ENCODE measurements at places on chromosomes 2 and 18.

DNA sequence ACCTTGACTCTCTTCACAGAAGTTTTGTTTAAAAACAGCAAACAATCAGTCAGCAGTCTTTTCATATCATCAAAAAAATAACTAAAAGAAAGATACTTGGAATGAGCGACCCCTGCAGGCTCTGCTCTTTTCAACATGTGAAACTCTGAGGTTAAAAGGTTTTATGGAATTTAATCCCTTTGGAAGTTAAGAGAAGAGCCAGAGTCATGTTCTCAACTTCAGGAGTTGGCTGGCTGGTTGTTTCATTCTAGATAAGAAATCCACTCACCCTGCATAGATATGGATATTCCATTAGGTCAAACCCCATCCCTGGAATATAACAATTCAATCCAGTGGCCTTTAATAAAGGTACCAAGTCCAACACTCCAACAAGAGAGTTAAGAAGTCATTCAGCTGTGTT, 115.6 kb upstream of the RMDN2 start:
- no peaks in the 10 kb centered on the region for H3K27me3 ChIP-seq
- no peaks in the 10 kb centered on the region for H3K36me3 ChIP-seq
- H3K4me3 ChIP-seq, result no peak overlapping the region

DNA sequence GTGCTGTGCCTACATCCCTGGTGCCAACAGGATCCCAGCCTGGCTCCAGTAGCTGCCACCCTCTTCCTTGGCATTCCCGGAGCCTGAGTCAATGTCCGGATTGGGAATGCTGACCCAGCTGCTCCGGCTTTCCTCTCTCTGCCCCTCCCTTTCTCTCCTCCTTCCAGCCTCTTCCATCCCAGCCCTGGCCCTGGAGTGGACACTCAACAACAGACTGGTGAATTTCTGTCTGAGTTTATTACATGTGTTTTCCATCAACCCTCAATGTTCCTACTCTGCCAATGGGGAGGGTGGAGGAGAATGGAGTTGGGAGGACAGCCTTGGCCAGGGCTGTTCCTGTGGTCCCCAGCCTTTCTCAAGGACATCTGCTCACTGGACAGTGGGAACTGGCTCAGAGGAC, 917 bp upstream of the PRKAG3 start:
- peaks cover 65% of the 10 kb centered on the region for H3K4me1 ChIP-seq
- H3K27ac ChIP-seq, result peak overlapping the region; percentile 94
- H3K36me3 ChIP-seq, result peaks cover 4% of the 10 kb centered on the region

- H3K27ac ChIP-seq, result no peak overlapping the region
- H3K4me3 ChIP-seq, result no peak overlapping the region
- H3K4me1 ChIP-seq, result peaks cover under 1% of the 10 kb centered on the region
- peaks cover 46% of the 10 kb centered on the region for H3K36me3 ChIP-seq
- no peaks in the 10 kb centered on the region for H3K27me3 ChIP-seq
Observed at GRCh38 chr2:98615481-98615880, 7.1 kb downstream of the UNC50 start.

GRCh38 chr2:127348426-127349000, 39.3 kb downstream of the MAP3K2 start:
- DNase-seq, result no peak
- H3K27ac ChIP-seq, result no peak overlapping the region
- no peaks in the 10 kb centered on the region for H3K27me3 ChIP-seq

- H3K4me3 ChIP-seq, result no peak overlapping the region
- H3K4me1 ChIP-seq, result no peaks in the 10 kb centered on the region
- no peak for DNase-seq
Observed at GRCh38 chr2:229775614-229776313, 61.4 kb upstream of the DNER start.

GRCh38 chr2:28366496-28367282, 26.0 kb upstream of the FOSL2 start:
- no peak overlapping the region for H3K4me3 ChIP-seq
- no peak overlapping the region for H3K27ac ChIP-seq
- no peaks in the 10 kb centered on the region for H3K27me3 ChIP-seq
- H3K4me1 ChIP-seq, result peaks cover 47% of the 10 kb centered on the region
- H3K36me3 ChIP-seq, result no peaks in the 10 kb centered on the region

GRCh38 chr18:49658823-49659404, 97.1 kb downstream of the LIPG start:
- H3K27ac ChIP-seq, result no peak overlapping the region
- no peak for DNase-seq
- H3K4me3 ChIP-seq, result no peak overlapping the region
- no peaks in the 10 kb centered on the region for H3K36me3 ChIP-seq
- H3K27me3 ChIP-seq, result no peaks in the 10 kb centered on the region

- peaks cover 31% of the 10 kb centered on the region for H3K4me1 ChIP-seq
- H3K36me3 ChIP-seq, result no peaks in the 10 kb centered on the region
- H3K4me3 ChIP-seq, result no peak overlapping the region
- H3K27me3 ChIP-seq, result no peaks in the 10 kb centered on the region
Observed at GRCh38 chr2:12167525-12168317, 421.3 kb downstream of the LPIN1 start.

- H3K4me1 ChIP-seq, result peaks cover 40% of the 10 kb centered on the region
- no peak for DNase-seq
- no peak overlapping the region for H3K27ac ChIP-seq
- no peaks in the 10 kb centered on the region for H3K27me3 ChIP-seq
- no peak overlapping the region for H3K4me3 ChIP-seq
Observed at GRCh38 chr2:23425885-23426262, 40.9 kb downstream of the KLHL29 start.

- H3K4me1 ChIP-seq, result peaks cover 19% of the 10 kb centered on the region
- no peak overlapping the region for H3K4me3 ChIP-seq
- DNase-seq, result no peak
- H3K36me3 ChIP-seq, result no peaks in the 10 kb centered on the region
- H3K27me3 ChIP-seq, result peaks cover 2% of the 10 kb centered on the region
- H3K27ac ChIP-seq, result no peak overlapping the region
Observed at GRCh38 chr2:64866797-64867196, 122.4 kb upstream of the SLC1A4 start.

GRCh38 chr2:111155610-111156009, 34.9 kb downstream of the BCL2L11 start:
- H3K27ac ChIP-seq, result no peak overlapping the region
- DNase-seq, result no peak
- H3K27me3 ChIP-seq, result no peaks in the 10 kb centered on the region
- peaks cover 9% of the 10 kb centered on the region for H3K4me1 ChIP-seq
- no peak overlapping the region for H3K4me3 ChIP-seq

DNA sequence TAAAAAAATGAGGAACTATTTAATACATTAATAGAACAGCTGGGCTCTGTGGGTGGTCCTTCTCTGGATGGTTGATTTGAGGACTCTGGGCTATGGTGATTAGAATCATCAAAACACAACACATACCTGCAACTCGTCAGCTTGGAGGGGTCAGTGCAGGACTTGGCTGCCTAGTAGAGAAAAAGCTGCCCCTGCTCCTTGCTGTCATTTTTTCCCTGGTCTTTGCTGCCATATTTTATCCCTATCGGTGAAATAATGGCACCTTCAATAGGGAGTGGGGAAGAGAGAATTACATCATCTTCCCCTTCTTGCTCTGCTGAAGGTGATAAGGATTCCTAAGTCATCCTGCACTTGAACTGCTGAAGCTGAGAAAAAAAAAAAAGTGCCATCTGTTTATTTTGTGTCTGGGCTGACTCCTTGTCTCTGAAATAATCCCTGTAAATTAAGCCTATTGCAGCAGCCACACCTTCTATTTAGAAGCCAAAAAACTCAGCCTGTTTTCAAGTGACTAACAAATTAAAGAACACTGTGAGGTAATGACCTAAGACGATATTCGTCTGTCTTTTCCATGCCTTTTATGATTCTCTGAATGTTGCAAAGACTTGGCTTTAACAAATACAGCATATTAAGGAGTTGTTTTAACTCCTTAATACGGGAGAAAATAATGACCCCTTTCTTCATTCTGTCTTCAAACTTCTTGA, 89.3 kb downstream of the ACVR1 start:
- no peaks in the 10 kb centered on the region for H3K27me3 ChIP-seq
- no peak overlapping the region for H3K4me3 ChIP-seq
- no peak for DNase-seq
- H3K27ac ChIP-seq, result no peak overlapping the region
- no peaks in the 10 kb centered on the region for H3K36me3 ChIP-seq

DNA sequence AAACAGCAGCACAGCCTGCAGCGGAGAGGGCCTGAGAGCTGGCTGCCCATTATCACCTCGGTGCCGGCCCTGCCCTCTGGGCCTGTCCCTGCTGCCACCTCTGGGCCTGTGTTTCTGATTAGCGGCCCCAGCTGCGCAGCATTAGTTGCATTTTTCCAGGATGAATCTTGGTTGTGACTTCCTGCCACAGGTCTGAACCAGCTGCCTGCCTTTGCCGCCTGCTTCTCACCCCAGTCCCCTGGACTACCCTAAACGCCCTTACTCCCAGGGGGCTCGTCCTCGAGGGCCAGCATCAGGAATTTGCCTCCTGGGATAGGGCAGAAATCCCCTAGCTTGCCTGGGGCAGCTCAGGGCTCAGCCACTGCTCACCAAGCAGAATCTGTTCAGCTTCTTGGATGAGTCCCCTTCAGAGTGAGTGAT, 342.8 kb downstream of the DYSF start:
- DNase-seq, result peak; percentile 55
- peaks cover 52% of the 10 kb centered on the region for H3K4me1 ChIP-seq
- H3K27me3 ChIP-seq, result peaks cover 13% of the 10 kb centered on the region

DNA sequence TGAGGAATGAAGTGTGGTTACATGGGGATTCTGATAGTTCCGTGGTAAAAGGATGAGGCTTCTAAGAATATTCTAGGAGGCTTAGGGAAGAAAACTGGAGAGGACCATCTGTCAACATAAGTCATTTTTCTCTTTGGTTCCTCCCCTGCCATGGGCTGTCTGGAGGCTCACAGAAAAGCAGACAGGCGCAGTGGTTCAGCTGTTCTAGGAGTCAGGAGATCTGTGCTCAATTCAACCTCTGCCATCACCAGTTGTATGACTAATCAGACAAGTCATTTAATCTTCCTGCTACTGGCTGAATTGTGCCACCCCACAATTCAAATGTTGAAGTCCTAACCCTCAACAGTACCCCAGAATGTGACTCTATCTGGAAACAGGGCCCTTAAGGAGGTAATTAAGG, 36.4 kb downstream of the ADAM17 start:
- no peak overlapping the region for H3K4me3 ChIP-seq
- DNase-seq, result no peak
- no peaks in the 10 kb centered on the region for H3K27me3 ChIP-seq
- no peak overlapping the region for H3K27ac ChIP-seq

- no peak overlapping the region for H3K4me3 ChIP-seq
- no peak overlapping the region for H3K27ac ChIP-seq
- DNase-seq, result no peak
- no peaks in the 10 kb centered on the region for H3K27me3 ChIP-seq
Observed at GRCh38 chr2:195304310-195304709, 352.7 kb upstream of the SLC39A10 start.

- no peak overlapping the region for H3K27ac ChIP-seq
- no peaks in the 10 kb centered on the region for H3K4me1 ChIP-seq
- peaks cover 58% of the 10 kb centered on the region for H3K36me3 ChIP-seq
- no peak for DNase-seq
- no peaks in the 10 kb centered on the region for H3K27me3 ChIP-seq
- no peak overlapping the region for H3K4me3 ChIP-seq
Observed at GRCh38 chr18:13070460-13070859, 79.3 kb downstream of the CEP192 start.

GRCh38 chr2:203599509-203599908, 64.4 kb upstream of the RAPH1 start:
- no peaks in the 10 kb centered on the region for H3K27me3 ChIP-seq
- H3K36me3 ChIP-seq, result no peaks in the 10 kb centered on the region
- no peak for DNase-seq
- H3K4me1 ChIP-seq, result no peaks in the 10 kb centered on the region

DNA sequence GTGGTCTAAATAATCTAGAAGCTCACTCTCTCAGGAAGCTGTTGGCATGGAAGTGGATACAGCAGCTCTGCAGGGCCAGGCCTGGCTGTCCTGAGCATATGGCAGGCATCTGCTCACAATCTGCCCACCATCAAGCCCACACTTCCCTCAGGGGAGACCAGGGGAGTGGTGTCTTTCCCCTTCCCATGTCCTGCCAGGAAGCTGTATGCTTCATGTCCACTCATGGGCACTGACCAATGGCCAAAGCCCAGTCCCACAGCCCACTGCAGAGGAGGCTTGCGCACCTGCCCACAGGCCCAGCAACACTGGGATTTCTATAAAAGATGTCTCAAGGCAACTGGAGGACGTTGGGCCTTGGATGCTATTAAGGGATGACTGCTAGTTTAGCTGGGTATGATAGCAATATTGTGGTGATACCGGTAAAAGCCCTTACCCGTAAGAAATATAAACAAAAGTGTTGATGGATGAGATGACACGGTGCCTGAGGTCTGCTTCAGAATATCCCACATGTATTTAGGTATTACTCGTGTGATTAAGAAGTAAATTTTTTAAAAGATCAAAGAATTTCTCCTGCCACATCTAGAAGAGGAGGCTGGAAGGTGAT, 106.7 kb upstream of the CTDP1 start:
- no peak for DNase-seq
- H3K36me3 ChIP-seq, result no peaks in the 10 kb centered on the region
- H3K4me3 ChIP-seq, result no peak overlapping the region
- peaks cover 31% of the 10 kb centered on the region for H3K27me3 ChIP-seq

DNA sequence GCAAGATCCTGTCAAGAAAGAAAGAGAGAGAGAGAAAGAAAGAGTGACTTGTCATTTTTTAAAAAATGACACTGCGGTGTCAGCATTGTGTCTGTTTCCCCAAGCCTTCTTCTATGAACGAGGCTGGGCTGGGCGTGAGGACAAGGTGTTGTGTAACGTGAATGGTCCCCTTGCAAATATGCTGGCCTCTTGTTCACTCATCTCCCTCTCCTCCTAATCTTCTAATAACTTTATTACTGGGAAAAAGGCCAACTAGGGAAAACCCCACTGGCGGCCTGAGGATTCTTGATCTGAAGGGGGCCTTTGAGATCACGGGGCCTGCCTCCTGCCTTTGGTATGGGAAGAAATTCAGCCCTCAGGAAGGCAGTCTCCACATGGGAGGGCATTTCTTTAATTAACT, 163.1 kb downstream of the MIB1 start:
- no peaks in the 10 kb centered on the region for H3K27me3 ChIP-seq
- H3K4me1 ChIP-seq, result peaks cover 5% of the 10 kb centered on the region
- no peak for DNase-seq
- no peaks in the 10 kb centered on the region for H3K36me3 ChIP-seq
- no peak overlapping the region for H3K27ac ChIP-seq

GRCh38 chr2:197238043-197238365, 72.6 kb downstream of the ANKRD44 start:
- H3K27me3 ChIP-seq, result no peaks in the 10 kb centered on the region
- no peaks in the 10 kb centered on the region for H3K36me3 ChIP-seq
- H3K4me3 ChIP-seq, result no peak overlapping the region
- H3K4me1 ChIP-seq, result peaks cover 5% of the 10 kb centered on the region
- H3K27ac ChIP-seq, result no peak overlapping the region

GRCh38 chr2:73063909-73064875, 7.3 kb downstream of the SFXN5 start:
- no peaks in the 10 kb centered on the region for H3K4me1 ChIP-seq
- H3K27me3 ChIP-seq, result no peaks in the 10 kb centered on the region
- no peak overlapping the region for H3K4me3 ChIP-seq
- no peak for DNase-seq
- no peaks in the 10 kb centered on the region for H3K36me3 ChIP-seq
- H3K27ac ChIP-seq, result no peak overlapping the region
